NCI-H1417 treated with DMSO at 0.1 percent for 48 hours (cell line): ENCODE measurements at places on chromosomes 12 and 14.
A peak's percentile ranks its signal among the peaks of the same experiment; 100 is the strongest.

DNA sequence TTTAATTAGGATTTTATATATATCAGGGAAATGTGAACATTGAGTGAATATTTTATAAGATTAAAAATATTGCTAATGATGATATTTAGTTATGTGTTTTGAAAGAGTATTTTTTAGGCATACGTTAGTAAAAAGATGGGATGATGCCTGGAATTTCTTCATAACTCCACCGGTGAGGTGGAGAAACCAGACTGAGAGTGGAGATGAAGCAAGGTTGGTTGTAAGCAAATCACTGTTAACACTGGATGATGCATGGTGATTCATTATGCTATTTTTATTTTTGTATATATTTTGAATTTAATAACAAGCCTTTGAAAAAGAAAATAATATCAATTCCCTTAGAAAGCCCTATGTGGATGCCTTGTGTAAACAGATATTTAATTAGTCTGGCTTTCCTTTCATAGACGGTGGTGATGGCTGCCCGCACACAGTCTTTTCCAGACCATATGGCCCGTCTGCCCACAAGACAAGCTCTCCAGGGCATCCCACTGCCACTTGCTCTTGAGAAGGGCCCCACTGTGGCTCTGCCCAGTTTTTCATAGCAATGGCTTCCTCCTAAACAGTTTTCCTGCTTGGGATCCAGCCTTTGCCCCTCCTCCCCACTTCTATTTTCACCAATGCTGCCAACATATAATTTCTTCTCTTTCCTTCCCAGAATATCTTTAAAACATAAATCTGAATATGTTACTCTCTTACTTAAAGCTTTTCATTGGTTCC is 95.4 kb downstream of the HELB start:
- DNase-seq: no peak

DNA sequence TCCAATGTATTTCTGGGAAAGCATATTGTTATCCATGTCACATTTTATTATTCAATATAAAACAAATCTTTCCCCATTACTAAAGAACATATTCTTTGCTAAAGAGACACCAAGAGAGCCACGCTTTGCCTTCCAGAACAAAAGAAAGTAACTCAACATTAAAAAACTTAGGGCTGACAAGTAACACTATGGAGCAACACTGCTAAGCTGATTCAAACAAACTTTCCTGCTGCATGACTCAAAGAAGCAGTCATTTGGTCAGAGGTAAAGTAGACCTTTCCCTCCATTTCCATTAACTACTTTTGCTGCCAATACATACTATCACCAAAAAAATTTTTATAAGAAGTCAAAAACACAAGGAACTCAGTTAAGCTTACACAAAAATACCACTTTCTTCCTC is 83.0 kb downstream of the DENND5B start:
- no peak for DNase-seq

DNA sequence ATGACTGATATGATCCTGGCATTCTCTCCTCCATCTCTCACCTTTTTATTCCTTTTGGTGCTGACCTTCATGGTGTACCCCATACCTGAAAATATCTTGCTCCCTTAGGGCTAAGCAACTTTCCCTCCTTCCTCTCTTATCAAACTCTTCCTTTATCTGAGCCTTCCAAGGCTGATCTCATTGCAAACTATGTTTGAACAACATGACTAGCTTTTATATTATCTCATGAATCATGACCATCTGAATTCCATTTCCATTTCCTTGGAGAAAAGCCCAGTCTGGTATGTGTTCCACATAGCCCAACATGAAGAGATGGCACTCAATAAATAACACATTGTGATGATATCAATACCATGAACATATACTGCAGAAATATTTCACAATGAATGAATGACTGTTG is 111.6 kb downstream of the TSPAN8 start:
- no peak for DNase-seq

DNA sequence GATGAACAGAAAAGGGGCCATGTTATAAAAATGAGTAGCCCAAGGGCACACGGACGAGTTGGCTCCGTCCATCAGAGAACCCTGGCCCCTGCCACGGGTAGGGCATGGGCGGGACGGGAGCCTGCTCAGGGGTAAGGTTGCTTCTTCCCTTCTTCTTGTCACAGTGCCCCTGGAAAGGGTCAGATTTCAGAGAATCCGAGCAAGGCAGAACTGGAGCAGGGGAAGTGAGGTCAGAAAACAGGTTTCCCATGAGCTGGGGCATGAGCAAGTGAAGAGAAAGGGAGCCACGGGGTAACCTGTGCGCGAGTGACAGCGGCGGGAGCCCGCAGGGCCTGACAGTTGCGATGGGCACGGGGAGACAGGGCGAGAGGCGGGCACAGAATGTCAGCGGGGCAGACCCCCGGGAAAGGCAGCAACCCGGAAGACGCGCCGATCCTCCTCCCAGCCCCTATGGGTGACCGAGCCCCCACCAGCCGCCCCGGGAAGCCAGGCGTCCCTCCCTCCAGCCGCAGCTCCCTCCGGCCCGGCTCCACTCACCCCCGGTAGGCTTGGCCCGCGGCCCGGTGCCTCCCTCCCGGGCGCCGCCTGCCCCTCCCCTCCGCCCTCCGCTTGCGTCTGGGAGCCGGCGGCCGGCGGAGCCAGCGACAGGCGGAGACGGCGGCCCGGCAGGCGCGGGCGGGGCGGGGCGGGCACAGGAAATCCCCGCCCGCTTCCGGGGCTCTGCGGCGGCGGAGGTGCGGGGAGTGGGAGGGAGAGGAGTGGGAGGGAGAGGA is at the start of gene ZNF641:
TSS of gene ZNF641 (minus strand) at position 671 of the 773 bp plus-strand sequence. CDS start 2,829 bp downstream, outside the sequence.
- peak; percentile 2 for DNase-seq

- no peak for DNase-seq
These were observed 10.5 kb downstream of the C12orf75 start for GRCh38 chr12:105341010-105341409.

- no peak for DNase-seq
These were observed 11.1 kb downstream of the SPTSSA start for GRCh38 chr14:34450958-34451357.

- no peak for DNase-seq
These were observed 234.7 kb downstream of the CCDC91 start for GRCh38 chr12:28424965-28425364.

- DNase-seq: no peak
These were observed 24.8 kb downstream of the BICDL1 start for GRCh38 chr12:120013659-120014380.

DNA sequence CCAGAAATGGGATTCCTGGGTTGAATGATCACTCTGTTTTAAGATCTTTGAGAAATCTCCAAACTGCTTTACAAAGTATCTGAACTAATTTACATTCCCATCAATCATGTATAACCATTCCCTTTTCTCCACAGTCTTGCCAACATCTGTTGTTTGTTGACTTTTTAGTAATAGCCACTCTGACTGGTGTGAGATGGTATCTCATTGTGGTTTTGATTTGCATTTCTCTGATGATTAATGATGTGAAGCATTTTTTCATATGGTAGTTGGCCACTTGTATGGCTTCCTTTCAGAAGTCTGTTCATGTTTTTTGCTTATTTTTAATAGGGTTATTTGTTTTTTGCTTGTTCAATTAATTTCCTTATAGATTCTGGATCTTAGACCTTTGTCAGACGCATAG is 211.8 kb upstream of the AVPR1A start:
- no peak for DNase-seq

DNA sequence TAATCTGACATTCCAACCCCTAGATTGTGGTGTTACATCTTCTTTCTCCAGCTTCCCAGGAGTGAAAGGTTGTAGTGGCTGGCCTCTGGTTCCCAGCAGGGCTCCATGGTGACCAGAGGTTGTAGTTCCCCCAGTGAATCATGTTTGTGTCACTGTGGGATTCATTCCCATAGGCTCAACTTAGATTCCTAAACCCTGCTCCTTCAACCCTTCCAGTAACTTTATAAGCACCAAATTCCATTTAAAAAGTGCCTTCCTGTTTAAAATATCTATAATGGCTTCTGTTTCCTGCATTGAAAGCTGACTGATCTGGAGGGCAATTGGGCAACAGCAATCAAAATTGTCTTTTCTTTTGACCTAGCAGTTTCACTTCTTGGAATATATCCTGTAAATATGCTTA is 40.5 kb upstream of the TBC1D15 start:
- DNase-seq: no peak

DNA sequence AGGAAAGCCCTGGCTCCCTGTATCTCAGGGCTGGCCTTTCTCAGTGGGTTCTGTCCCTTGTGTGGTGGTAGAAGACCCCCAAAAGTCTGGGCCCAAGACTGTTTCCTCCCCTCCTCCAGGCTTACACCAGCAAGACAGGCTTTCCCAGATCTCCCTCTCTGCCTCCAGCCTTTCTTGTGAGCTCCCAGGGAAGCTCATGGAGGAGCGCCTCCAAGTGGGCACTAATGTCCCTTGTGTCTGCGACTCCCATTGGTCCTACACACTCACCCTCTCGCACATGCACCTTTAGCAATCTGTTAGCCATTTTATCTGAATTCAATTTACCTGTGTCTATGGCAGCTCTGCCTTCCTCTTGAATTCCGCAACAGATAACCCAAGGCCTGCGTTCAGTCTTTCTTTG is 251.1 kb upstream of the CAND1 start:
- DNase-seq: no peak

DNA sequence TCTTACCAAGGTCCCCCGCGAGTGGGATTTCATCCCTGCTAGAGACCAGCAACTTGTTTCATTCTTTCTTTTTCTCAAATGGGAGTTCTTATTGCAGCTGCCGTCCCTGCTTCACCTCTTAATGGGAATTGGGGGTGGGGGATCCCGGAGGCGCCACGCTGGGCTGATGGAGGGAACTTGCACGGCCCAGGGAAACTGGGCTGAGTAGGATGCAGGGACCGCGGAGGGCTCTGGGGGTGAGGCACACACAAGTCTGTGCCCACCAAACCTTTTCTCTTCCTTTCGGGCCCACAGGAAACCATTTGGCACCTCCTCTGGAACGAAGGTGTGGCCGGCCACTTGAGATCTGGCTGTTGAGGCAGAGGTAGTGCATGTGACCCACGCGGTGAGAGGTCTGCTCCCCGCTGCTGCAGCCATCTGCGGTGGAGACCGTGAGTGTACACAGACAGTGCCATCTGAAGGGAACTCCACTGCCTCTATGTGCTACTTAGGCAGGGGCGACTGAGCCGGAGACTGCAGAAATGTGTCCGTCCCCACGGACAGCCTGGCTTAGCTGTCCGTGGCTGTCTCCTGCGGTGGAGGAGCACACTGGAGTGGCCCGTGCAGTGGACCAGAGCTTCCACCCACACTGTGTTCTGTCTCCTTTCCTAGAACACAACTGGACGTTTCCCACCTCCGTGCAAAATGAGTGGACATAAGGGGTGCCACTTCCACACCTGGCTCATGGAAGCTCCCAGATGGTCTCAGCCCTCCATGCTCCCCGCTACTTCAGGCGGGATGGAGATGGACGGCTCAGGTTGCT is 42.1 kb upstream of the TESC start:
- DNase-seq: peak; percentile 4

- DNase-seq: peak; percentile 17
These were observed 236.2 kb downstream of the AKAP6 start for GRCh38 chr14:32565256-32565655.

DNA sequence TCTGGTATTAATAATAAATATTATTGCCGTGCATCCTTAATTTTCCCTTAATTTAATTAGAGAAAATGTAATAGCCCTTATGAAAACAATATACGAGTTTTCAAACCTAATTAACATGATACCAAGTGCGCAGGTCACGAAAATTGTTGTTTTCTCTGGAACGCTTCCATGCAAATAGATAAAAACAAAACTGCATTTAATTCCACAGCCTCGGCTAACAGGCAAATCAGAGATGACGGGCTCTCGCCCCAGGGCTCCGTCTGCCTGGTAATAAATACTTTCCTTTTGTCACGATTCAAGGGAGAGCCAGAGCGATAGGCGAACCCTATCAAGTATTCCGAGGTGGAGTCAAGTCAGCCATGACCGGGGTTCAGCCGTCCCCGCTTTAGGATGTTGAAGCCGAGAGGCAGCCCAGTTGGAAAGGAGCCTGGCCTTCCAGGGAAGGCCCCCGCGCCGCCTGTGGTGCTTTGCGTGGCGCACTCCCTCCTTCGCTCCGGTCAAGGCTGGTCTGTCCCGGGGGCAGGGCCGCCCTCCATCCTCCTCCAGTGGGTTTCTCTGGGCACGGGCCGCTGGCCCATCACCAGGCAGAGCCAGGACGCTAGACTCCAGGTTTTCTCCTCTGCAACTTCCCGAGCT is 137.8 kb upstream of the GSC start:
- DNase-seq: no peak

- DNase-seq: no peak
These were observed 336.2 kb downstream of the DPF3 start for GRCh38 chr14:72557671-72558070.

- DNase-seq: no peak
These were observed 1156.3 kb upstream of the SEL1L start for GRCh38 chr14:82689948-82690347.

DNA sequence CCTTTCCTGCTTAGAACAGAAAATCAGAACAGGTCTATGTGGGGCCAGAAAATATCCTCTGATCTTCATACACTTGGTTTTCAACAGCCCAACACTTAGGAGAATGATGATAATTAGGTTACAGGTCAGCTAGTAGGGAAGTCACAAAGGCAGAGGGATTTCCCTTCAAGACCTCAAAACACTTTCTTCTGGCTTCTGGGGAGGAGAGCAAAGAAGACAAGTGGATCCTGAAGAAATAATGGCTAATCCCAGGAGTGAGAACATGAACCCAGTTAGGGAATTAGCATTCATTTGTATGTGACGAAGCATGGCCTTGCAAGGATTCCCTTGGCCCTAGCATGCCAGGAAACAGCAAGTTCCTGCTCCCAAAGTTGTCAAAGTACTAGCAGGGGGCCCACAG is 223.3 kb downstream of the BCAT1 start:
- DNase-seq: no peak

DNA sequence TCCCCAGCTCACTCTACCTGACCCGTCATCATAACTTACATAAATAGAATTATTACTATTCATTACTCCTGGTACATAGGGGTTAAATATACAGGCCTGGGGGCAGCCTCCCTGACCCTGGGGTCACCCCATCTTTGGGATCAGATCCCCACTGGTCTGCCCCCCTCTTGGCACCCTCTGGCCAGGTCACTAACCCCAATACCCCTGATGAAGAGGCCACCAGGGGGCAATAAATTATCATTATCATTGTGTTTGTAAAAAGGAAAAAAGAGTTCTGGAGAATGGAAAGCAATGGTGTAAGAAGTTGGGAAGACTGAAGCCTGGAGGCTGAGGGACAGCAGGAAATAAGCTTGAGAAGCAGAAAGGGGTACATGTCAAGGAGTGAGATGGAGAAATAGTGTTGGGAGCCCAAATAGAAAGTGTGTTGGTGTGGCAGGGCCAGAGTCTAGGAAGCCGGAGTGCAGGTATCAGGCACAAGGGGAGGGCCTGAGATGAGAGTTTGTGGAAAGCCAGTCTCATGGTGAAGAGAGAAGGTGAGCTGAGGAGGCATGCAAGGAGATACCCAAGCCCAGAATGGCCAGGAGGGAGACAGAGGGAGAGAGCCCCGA is 6.1 kb upstream of the AAAS start:
- no peak for DNase-seq

- peak; percentile 95 for DNase-seq
These were observed 26.3 kb downstream of the RXYLT1 start for GRCh38 chr12:63805704-63806672.
